ENCODE measurements at places on chromosomes 5 and 9.

GRCh38 chr9:34566972-34567371 lies 22.6 kb downstream of the CNTFR start:
- no peak for DNase-seq

DNA sequence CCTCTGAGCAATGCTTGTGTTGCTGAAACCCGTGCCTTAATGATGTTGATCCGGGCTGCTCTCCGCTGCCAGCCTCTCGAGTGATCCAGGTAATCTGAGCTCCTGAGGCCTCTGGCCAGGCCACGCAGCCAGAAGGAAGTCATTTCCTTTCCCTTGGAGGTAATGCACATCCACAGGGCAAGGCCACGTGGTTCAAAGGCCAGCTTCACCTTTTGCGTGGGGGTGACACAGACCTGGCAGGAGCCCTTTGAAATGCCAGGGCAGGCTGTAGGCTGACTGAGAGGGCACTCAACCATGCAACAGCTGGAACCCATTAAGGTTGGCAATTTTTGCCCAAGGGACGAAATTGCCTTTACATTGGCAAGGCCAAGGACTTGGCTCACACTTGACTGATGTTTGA lies 80.4 kb downstream of the LIX1 start:
- DNase-seq, result no peak

- DNase-seq, result no peak
These were observed 5.5 kb downstream of the KDM4C start for GRCh38 chr9:6763244-6763643.

DNA sequence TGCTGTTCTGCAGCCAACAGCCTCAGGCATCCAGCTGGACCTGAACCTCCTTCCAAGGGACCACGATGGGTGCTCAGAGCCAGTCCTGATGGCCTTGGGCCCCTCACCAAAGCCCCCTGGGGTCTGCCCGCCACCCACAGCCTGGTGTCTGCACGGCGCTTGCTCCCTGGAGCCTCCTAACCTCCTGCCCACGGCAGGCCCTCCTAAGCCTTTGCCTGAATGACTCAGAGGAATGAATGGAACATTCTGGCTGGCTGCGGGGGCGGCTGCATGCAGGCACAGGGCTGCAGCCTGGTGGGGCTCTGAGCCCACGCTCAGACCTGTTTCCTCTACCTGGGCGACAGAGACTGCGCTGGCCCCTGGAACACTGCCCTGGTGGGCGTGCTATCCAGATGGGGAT lies 6.9 kb downstream of the SOHLH1 start:
- no peak for DNase-seq

GRCh38 chr9:135814421-135815095 lies 92.8 kb downstream of the CAMSAP1 start:
- no peak for DNase-seq

DNA sequence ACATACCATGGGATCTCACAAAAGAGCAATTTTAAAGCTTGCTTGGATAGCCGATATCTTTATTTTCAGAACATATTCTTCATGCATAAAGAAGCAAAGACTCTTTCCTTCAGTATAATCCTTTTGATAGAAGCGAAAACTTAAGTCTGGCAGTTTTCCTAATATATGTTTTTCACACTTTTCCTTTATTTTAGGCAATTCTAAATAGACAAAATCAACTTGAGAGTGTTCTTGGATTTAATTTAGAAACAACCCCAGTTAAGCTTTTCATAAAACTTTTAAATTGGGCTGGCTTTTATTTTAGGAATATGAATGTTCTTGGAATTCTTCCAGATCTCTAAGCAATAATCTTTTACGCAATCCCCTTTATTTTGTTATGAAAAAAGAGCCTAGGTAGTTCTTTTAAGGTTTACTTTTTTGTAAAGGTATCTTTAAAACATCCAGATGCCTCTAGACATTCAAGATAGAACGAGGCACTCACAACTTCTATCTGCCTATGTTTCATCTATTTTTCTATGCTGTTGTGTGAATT lies 51.5 kb upstream of the HSPB3 start:
- DNase-seq, result no peak

DNA sequence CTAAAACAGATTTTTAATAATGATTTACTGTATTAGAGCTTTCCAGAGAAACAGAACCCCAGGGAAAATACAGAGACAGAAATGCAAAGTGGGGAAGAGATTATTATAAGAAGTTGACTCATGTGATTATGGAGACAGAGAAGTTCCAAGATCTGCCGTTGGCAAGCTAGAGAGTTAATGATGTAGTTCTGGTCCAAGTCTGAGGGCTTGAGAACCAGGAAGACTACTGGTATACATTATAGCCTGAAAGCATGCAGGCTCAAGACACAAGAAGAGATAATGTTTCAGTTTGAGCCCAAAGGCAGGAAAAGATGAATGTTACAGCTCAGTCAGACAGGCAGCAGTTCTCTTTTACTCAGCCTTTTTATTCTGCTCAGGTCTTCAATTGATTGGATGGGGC lies 98.8 kb upstream of the NFIL3 start:
- DNase-seq, result no peak

- no peak for DNase-seq
These were observed 71.0 kb downstream of the NREP start for GRCh38 chr5:111685969-111686368.

Measured in stimulated activated CD4-positive, alpha-beta T cell treated with anti-CD3 and anti-CD28 coated beads, Interleukin-12 subunit alpha, Interleukin-12 subunit beta, amount 100 ng/mL, for 24 hours (primary cell).